NCI-H1417 (cell line): ENCODE measurements at places on chromosomes 5 and 9.
A peak's percentile ranks its signal among the peaks of the same experiment; 100 is the strongest.

DNA sequence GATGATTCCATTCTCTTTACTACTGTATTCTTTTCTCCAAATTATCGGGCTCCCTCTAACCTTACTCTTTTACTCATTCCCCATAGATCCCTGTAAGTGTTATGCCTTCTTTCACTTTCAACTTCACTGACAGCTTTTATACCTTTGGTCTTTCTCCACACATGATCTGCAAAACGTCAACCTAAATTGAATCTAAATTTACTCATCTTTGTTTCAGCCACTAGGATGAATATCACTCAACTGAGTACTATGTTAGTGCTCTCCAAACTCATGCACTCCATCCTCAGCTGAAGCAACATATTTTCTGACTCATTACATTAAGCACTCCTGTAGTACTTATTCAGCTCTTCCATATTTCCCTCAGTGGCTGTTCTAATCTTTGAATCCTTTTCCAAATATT, 133.4 kb downstream of the ADAMTS19 start:
- DNase-seq = no peak

DNA sequence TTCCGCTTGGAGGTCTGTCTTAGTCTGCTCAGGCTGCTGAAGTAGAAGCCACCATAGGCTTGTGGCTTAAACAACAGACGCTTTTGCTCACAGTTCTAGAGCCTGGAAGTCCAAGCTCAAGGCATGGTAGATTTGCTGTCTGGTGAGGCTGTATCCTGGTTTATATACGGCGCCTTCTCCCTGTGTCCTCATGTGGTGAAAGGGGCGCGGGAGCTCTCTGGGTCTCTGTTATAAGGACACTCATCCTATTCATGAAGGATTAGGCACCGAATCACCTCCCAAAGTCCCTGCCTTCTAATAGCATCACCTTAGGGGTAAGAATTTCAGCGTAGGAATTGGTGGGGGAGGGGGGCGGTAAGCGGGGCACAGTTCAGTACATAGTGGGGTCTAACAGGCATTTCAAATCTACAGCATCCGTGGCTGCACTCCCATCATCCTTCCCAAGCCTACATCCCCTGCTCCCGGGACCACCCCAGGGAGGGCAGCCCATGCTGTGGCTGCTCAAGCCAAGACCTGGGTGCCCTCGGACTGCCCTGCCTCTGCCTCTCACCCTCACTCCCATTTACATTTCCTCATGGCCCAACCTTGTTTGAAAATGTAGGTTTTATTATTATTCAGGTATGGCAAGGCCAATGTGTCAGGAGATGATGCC, 15.1 kb upstream of the LPCAT1 start:
- DNase-seq = no peak

GRCh38 chr5:118553662-118554061, 434.7 kb downstream of the DTWD2 start:
- DNase-seq = no peak

DNA sequence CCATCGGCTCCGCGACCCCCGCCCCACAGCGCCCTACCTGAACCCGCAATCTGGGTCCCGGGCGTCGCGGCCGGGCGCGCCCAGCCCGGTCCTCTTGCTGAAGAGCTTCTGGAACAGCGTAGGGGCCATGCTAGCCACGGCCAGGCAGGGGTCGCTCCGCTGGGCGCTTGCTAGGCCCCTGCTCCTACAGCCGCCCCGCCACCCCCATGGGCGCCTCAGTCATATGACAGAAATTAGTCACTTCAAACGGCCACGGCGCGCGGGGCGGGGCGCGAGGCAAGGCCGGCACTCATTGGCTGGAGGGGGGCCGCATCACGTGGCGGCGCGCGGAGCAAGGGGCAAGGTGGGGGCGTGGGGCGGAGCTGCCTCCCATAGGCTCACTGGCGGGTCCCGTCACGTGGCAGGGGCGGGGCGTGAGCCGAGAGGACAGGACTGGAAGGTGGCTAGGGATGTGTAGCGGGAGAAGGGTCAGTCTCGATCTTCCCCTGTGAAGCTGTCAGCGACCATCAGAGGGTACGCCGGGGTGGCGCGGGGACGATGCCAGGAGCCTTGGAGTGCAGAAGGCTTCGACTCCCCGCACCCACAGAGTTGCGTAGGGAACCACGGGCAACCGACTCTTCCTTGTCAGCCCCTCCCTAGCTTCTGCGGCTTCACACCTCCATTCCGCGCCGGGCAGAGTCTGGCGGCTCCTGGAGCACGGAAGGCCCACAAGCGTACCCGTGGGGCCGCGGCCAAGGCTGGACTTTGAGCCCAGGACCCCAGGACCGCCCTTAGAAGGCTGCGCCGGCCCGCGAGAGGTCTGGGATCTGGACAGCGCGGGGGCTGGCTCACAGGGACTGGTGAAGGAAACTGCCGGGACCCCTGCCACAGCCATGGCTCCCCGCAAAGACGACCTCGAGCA, at the start of gene FNIP1:
FNIP1 (minus strand) TSS at position 225 of the 901 bp plus-strand sequence; CDS start at position 129, 96 bp downstream.
- peak; percentile 96 for DNase-seq

- DNase-seq = no peak
Observed at GRCh38 chr9:78297672-78297961, 692 bp downstream of the PSAT1 start.

DNA sequence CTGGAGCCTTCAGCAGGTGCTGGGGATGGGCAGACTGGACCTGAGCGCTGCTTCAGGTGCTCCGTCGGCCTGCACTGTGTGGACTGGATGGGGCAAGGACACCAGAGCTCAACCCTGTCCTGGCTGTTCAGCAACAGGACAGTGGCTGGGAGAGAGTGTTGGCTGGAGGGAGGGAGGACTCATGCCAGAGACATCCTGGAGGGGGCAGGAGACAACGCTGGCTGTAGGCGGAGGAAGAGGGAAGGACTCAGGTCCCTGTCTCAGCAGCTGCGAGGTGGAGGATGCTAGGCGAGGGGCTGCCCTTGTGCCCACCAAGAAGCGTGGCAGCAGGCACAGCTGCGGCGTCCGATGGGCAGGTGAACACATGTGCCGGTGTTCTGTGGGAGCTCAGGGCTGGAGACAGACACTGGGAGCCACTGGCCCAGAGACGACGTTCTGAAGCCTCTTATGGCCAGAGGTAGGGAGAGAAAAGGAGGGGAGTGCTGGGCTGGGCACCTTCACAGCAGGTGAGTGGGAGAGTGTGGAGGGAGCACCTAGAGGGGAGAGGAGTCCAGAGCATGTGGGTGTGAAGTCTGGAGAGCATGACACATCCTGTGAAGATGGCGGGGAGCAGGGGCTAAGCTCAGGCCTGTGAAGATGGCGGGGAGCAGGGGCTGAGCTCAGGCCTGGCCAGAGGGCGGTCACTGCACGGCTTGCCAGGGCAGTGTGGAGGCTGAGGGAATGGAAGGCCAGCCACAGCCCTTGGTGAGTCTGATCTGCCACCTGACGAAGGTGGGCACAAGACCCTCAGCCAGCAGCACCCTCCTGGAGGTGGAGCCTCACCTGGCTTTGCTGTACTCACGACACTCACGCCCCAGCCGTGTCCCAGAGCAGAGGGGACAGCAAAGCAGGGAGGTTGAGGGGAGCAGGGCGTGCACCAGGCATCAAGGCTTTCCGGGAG, 79.1 kb upstream of the FCN1 start:
- no peak for DNase-seq

- no peak for DNase-seq
Observed at GRCh38 chr9:131385296-131385695, 8.6 kb upstream of the PRRC2B start.

DNA sequence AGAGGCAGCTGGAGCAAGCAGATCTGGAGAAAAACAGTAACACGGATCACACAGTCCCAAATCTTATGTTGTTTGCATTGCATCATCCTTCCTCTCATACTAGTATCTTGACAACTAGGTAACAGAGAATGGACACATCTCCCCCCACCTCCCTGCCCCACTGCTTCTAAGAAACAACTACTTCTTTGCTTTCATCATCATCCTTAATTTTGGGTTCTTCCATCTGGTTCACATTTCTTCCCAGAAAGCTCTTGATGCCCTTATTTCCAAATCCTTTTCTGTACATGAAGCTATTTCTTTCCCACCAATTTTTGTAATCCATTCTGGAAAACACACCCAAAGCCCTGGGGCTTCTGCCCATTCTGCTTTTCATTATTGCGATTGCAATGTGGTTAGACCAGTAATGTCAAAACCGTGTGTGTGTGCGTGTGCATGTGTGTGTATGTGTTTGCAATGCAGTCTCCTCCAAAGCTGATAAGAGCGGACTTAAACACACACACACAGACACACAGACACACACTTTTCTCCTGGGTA, 254.7 kb upstream of the SLC30A5 start:
- DNase-seq = no peak

- no peak for DNase-seq
Observed at GRCh38 chr5:160260006-160260775, 30.9 kb downstream of the FABP6 start.

DNA sequence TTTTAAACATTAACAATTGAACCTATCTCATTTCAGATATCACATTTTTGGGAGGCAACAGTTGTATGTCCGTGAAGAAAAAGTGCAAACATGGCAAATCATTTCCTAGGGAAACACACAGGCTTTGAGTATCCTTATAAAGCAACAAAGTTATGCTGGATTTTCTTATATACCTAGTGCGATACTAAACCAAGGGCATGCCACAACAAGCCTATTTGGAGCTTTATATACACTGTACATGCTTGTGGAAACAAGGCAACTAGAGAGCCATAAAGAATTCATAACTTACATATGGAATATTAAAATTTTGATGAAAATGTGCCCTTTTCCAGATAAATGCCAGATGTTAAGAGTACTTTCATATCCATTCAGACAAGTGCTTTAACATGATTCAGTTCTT, 191.4 kb downstream of the DCP2 start:
- DNase-seq = no peak

- DNase-seq = no peak
Observed at GRCh38 chr5:2003690-2004365, 121.1 kb upstream of the IRX4 start.
